ENCODE measurements at places on chromosomes 1 and 21.

DNA sequence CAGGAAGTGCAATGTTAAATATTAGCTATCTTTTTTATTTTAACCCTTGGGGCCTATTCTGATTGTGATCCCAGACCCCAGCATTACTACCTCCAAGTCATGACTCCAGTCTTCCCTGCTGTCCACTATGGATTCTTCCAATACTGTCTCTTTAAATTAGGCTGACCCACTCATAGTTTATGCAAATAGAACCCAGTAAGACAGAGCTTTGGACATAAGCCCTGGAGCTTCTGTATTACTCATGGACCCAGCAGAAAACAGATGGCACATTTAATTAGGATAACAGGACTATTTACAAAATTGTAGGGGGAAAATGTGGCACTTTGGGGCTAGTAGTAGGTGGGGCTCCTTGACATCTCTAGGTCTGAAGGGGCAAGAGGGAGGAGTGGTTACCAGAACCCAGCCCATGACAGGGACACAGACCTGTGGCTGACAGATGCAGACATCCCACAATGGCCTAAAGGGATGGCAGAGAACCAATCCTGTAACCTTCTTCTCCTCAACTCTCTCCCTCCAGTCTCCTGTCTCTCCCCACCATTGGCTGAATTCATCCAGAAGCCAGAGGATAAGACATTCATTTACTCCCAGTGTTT, 233.5 kb downstream of the OMA1 start:
- no peak for DNase-seq

GRCh38 chr1:53461323-53462044, 2.3 kb downstream of the DMRTB1 start:
- no peak for DNase-seq

DNA sequence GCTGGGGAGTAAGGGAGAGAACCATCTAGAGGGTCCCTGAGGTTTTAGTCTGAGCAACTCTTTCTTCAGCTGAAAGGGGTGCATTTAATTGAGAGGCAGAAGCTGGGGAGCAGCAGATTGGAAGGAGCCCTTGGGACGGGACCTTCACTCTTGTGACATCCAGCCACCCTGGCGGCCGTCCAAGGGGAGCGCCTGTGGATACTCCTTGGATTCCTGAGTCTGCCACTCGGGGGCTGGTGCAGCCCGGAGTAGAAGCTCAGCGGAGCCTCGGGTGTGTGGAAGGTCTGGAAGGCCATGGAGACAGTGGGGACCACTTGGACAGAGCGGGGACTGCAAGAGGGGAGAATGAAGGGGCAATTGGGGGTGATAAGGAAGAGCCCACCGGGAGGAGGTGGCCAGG, 68.7 kb downstream of the AJAP1 start:
- no peak for DNase-seq

- no peak for DNase-seq
Observed at GRCh38 chr1:7262611-7263010, 477.4 kb downstream of the CAMTA1 start.

- DNase-seq, result no peak
Observed at GRCh38 chr1:224133741-224134299, 19.9 kb downstream of the FBXO28 start.

DNA sequence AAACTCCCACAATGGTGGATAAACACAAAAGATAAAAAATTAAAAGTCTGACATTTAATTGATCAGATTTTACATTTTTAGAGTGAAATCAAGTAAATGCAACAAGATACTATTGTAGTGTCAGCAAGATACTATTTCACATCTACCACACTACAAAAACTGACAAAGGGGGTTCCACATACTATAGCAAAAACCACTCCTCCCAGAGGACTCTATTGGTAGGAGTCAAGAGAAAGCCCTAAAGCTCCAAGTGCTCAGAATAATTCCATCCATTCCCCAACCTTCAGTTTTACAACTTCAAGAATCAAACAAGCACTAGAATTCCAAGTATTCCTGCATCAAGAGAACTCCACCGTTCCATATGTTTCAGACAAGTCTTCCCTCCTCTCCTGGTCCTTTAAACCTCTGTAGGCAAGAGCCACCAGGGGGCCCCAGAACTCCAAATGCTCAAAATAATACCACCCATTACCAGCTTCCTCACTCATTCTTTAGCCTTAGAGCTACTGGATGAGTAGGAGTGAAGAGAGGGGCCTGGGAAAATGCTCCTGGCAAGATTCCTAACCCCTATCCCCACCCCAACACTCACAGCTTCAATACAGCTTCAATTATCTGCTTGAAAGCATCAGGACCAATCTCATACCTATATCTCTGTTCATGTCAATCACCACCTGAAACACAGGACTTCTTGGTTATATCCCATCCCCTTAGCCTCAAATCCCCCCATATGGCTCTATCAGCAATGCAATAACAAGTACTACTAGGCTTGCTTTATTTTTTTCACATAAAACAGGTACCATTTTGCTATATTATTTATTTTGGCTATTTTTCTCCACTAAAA, 9.9 kb downstream of the TOR1AIP2 start:
- peak; percentile 51 for DNase-seq
